ENCODE measurements at places on chromosomes 6 and 20.

- DNase-seq = no peak
Measured at GRCh38 chr20:3430376-3431069, 23.1 kb upstream of the DNAAF9 start.

GRCh38 chr6:70198785-70199184, 104.1 kb downstream of the COL9A1 start:
- no peak for DNase-seq

DNA sequence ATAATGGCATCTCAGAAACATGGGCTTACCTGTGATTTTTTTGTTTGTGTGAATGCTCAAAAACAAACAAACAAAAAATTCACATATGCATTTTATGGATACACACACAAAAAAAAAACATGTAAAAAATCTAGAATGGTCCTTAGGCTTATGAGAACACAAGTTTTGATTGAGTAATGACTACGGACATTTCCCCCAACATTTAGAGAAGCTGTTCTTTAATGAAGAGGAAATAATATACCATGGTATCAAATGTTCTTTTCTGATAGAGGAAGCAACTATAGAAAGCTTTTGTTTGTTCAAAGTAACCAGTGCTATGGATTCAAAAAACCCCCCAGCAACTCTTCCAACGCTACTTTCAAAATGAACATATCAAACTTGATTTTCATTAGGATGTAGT, 8.6 kb upstream of the CALHM6 start:
- no peak for DNase-seq

GRCh38 chr6:108846628-108847027, 1.6 kb upstream of the ARMC2 start:
- DNase-seq = no peak

DNA sequence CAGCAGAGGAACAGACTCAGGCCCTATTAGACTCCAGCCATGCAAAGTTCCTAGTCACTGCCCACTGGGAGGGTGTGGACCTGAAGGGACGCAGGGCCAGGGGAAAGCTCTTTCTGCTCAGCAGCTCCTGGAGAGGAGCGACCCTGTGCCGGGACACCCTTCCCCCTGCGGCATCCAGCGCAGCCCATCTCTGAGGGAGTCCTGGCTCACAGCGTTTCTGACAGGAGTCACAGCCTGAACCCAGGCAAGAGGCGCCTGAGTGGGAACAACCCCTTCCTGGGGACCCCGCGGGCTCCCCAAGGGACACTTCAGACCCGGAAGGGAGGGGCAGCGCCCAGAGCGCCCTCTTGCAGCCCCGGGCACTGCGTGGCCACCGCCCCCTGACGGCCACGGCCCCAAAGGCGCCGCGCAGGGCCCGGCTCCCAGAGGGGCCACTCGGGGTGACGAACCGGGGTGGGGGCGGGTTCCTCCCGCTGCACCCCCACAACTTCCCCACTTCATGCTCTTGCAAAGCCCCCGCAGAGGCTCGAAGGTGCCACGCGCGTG, 862 bp downstream of the UCKL1 start:
- no peak for DNase-seq

- no peak for DNase-seq
Measured at GRCh38 chr20:47999166-47999565, 213.9 kb upstream of the SULF2 start.

DNA sequence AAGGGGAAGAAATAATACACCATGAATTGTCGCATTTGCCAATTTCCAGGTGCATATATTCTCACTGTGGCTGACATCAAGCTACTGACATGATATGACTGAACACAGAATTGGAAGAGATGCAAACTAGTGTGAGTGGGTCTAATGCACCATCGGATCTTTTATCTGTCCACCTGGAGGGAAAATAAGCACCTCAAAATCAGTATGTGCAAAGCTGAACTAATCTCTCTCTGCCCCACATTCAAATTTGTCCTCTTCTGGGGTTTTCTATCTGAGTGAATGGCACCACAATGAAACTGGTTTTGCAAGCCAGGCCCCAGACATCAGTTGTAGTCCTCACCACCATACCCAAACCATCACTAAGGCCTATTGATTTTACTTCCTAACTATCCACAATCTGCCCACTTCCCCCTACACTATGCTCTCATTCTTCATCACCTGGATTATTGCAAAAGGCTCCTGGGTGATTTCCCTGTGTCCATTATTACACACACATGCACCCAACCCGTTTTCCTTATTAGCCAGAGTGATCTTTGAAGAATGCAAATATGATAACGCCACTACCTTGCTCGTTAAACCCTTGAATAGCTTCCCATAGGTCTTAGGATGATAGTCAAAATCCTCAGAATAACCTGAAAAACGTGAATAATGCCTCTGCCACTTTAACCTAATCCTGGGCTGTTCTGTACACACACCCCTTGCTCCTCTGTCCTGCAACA, 159.0 kb upstream of the GMDS start:
- DNase-seq = no peak

DNA sequence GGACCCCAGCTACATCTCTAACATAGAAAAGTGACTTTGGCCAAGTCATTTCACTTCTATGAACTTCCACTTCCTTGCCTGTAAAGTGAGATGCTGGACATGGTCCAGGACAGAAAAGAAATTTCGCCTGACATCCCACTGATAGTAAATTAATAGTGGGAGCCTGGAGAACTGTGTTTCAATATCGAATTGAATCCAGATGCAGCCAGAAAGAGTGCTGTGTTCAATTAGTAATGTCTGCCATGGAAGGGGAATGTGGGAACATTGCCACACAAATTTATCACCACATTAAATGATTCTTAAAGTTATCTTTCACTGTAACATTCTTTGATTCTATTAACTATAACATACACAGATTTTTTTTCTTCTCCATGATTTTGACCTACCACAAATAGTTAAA, 255.0 kb downstream of the HACE1 start:
- DNase-seq = no peak

All from H9 (cell line).